ENCODE measurements at places on chromosomes 5 and 9.
A peak's percentile ranks its signal among the peaks of the same experiment; 100 is the strongest.

- no peak for DNase-seq
These were observed 222.6 kb downstream of the ROR2 start for GRCh38 chr9:91727316-91727861.

DNA sequence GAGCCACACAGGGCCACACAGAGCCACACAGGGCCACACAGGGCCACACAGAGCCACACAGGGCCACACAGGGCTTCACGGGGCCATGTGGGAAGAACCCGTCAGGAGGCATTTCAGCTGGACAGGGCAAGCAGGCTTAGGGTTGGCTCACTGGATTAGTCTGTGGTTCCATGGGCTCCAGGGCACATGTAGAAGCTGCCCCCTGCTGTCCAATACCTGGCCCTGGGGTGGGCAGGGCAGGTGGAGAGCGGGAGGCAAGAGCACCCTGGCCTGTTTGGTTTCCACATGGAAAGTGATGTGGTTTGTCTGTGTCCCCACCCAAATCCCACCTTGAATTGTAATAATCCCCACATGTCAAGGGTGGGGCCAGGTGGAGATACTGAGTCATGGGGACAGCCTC, 16.4 kb upstream of the LPCAT1 start:
- DNase-seq, result no peak

DNA sequence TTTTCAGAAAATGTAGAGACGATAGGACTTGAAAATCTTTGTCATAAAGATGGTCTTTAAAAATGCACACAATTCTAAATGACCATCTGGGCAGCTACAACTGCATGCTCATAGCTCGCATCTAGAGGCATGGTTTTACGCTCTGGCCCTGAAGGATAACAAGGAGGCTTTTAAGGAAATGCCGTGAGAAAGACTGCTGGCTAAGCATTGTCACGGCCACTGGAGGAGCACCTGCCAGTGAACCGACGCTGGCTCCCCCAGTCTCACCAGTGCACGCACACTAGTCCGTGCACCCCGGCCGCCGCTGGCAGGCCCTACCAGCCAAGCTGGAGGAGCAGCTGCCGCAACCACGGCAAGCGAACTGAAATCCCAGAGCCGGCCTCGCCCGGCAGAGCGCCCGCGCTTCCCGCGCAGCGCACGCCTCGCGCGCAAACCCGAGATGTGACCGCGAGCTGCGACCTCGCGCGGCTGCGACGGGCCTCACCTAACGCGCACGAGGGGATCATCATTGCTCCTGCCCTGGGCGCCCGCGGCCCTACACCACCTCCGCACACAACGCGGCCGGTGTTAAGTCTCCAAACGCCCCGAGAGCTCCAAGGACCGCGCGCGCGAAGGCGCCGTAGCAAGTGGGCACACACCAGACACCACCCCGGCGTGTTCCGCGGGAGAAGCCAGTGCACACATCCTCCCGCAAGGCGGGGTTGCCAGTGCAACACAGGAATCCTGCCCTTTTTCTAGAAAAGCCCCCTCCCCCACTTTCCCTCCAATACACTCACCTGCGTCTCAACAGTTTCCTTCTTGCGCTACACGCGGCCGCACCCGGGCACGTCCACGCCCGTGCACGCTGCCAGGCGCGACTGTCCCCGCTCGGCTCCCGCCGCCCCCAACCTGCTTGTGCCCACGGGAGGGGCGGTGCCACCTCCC, 5.3 kb downstream of the ELAVL2 start:
- DNase-seq, result no peak

DNA sequence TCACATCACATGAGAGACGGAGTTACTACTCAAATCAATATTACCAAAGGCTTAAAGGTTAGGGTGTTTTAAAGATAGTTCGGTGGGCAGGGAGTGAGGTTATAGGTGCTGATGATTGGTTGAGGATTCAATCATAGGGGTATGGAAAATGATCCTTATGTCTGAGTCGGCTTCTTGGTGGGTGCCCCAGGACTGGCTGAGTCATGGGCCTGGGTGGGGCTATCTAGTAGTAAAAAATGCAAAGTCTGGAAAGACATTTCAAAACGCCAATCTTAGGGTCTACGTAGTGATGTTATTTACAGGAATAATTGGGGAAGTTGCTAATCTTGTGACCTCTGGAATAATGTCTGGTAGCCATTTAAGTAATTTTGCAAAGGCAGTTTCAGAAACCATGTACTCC, 15.2 kb upstream of the SPIN1 start:
- DNase-seq, result no peak

GRCh38 chr9:134174073-134174449, 9.7 kb upstream of the RNU6ATAC start:
- DNase-seq, result no peak

GRCh38 chr9:35993976-35994720, 36.2 kb upstream of the OR2S2 start:
- no peak for DNase-seq

DNA sequence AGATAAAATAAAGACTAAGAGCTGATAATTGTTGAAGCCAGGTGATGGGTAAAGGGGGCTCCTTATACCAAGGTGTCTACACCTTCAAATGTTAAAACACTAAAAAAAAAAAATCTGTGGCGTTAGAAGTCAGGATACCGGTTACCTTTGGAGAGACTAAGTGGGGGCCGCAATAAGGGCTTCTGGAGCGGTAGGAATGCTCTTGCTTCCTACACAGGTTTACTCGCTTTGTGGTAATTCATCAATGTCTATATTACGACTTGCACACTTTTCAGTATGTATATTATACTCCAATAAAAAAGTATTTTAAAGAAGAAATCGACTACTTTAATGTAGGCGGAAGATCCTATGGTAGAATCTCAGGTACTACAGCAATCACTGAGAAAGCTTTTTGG, 12.5 kb downstream of the MRPS27 start:
- no peak for DNase-seq

DNA sequence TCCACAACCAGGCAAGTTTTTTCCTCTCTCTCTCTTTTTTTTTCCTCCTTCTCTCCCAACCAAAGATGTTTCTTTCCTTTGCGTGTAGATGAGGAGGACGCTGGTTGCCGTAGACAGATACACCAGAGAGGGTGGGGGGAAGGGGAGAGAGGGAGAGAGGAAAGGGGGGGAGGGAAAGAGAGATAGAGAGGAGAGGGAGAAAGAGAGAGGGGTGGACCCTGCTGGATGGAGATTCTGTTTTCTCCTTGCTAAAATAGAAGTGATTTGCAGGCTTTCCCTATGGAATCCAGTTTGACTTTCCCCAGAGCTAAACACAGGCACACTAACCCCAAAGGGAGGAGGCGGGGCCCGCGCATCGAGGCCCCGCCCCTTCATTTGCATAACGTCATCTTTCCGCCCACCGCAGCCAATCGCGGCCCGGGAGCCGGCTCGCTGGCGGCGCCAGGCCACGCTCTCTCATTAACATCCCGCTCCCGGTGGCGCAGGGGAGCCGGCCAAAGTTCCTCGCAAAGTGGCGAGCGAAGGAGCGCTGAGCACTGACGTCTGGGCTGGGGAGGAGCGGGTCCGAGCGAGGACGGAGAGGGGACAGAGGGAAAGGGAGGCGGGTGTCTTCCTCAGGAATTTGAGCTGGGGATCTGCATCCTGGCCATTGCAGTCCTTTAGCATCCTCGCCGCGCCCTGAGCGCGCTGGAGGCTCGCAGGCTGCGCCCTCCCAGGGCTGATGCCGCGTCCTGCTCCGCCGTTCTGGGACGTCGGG, 487 bp upstream of the EBF1 start:
- DNase-seq, result peak; percentile 59

DNA sequence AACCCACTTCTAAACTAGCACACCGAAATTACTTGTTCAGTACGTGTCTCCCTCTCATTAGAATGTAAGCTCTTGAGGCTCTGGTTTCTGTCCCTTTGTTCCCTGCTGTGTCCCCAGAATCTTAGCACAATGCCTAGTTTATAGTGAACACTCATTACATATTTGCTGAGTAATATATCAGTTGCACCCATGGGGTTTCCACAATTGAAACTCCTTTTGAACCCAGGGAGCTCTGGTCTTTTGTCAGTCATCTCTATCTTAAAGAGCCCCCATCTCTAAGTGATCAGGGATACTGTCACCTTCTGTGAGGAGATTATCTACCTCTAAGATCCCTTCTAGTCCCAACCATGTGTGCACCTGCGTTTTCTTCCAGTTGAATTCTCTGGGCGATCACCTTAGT, 12.8 kb downstream of the CAMK4 start:
- DNase-seq, result no peak

- no peak for DNase-seq
These were observed 5.8 kb upstream of the IL4 start for GRCh38 chr5:132667761-132668705.

- DNase-seq, result no peak
These were observed 10.9 kb upstream of the FCN1 start for GRCh38 chr9:134928436-134929192.

GRCh38 chr5:1409381-1410110, 35.7 kb downstream of the SLC6A3 start:
- DNase-seq, result no peak

- DNase-seq, result no peak
These were observed 154.8 kb downstream of the SGCD start for GRCh38 chr5:156481741-156482140.

GRCh38 chr5:100691548-100691947, 156.4 kb downstream of the FAM174A start:
- no peak for DNase-seq

DNA sequence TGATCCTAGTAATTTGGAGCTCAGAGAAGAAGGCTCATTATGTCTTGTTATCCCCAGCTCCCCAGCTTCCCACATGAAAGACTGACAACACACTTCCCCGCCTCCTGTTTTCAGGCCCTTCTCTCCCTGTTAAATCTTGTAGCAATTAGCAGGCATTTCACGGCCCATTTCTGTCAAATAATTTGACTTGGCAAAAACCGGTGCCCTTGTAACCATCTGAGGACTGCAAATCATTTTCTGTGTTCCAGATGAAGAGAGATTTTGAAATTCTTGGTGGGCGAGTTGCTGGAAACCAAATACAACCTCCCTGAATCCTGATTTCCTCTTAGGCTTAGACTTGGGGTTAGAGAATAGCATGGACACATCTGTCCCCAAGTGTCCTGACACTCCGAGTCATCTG, 109.7 kb downstream of the MSX2 start:
- no peak for DNase-seq

- no peak for DNase-seq
These were observed 33.1 kb downstream of the NDUFAF2 start for GRCh38 chr5:60977956-60978737.

DNA sequence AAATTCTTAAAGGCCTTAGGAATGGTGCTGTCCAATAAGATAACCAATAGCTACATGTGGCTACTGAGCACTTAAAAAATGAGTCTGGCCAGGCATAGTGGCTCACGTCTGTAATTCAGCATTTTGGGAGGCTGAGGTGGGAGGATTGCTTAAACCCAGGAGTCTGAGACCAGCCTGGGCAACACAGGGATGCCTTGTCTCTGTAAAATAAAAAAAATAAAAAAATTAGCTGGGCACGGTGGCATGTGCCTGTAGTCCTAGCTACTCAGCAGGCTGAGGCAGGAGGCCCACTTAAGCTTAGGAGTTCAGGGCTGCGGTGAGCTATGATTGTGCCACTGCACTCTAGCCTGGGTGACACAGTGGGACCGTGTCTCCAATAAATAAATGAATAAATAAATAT, 1.3 kb upstream of the SLC22A5 start:
- no peak for DNase-seq

DNA sequence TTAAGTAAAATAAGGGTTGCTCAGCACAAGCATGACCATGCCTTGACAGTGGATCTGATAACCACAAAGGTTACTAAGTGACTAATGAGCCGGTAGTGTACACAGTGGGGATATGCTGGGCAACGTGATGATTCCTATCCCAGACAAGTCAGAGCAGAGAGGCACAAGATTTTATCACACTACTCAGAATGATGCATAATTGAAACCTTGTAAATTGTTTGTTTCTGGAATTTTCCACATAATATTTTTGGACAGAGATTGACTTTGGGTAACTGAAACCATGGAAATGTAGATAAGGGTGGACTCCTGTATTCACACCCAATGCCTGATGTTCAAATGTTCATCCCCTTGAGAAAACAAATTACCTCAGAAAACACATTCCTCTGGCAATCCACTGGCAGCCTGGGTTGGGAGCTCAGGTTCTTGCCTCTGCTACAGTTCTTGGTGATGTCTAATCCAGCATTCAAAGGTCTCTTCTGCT, 16.2 kb upstream of the ERAP1 start:
- no peak for DNase-seq

DNA sequence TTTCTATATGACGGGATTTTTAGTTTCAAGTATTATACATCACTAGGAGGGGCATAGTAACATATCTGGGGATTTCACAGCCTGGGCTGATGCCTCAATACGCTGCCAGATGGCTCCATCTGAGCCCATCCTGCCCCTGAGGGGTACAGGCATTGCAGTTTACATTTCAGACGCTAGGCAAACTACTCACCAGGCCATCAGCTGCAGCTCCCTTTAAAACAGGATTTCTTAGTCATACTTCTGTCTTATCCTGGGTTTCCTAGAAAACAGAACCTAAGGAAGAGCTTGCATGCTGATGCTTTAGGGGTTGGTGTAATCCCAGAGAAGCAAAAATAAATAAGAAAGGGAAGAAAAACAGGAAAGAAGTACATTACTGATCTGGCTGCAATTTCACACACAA, 372.8 kb upstream of the PIK3R1 start:
- DNase-seq, result no peak

DNA sequence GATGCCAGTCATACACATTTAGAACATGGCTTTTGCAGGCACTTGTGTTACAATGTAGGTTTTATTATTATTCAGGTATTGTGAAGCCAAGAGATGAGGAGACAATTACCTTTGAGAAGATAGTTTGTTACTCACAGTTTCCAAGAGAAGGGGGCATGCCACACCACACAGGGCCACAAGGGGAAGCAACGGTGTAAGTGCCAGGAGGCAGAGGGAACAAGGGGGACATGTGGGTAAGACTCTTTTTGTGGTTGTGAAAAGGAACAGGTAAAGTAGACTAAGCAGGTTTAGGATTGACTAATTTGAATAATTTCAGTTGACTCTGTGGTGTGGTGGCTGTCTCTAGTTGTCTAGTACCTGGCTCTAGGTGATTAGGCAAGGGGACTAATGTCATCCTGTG, 191.2 kb downstream of the TRPM6 start:
- DNase-seq, result no peak

DNA sequence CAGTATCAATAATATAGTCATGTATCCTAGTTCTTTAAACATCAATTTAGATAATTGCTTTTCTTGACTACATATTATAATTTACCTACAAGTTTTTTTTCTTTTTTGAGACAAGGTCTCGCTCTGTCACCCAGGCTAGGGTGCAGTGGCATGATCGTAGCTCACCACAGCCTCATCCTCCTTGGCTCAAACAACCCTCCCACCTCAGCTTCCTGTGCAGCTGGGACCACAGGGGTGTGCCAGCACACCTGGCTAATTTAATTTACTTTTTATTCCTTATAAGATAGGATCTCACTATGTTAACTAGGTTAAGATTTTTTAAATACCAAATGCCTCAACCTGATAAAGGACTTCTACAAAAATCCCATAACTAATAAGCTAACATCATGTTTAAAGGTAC, 21.1 kb downstream of the UIMC1 start:
- peak; percentile 11 for DNase-seq

DNA sequence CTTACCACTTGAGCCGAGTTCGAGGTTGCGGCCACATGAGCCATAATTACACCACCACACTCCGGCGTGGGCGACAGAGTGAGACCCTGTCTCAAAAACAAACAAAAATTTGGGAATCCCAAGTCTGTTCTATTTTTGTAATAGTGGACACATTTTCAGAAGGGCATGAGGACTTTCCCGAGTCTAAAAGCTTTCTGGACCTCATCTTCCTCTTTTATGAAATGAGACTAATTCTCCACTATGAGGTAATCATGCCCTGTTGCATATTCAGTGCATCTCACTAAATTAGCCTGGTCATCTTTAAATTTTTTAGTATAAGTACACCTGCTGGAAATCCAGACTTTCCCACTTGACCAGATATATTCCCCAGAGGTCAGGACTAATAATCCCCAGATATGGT, 55.7 kb downstream of the GGTA1 start:
- no peak for DNase-seq
